ENCODE measurements at places on chromosomes 4 and X. TPM values are rescaled to one million over a fixed set of nuclear protein-coding genes. Genes with fewer than 3 reads are reported as not detected.

DNA sequence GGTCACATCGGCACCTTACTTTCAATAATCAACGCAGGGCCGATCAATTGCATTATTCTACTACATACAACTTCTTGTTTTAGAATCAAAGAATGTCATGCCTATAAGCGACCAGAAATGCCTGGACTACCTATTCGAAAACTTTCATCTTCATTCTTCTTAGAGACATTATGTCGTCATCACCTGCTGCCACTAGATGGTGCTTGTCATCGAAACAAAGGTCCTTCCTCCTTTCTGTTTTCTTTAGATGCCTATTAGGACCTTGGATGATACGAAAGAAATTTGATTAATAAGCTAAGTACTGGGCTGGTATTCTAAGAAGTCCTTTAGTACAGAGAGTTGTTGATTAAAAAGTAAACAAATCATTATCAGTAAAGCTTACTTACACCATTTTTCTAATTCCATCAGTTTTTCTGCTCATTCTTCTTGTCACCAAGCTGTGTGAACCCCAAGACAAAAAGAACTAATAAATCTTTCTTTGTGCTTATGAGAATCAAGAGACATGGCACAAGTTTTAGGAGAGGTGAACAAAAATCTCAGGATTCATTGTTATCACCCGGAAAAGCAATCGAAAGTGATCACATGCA is 154.5 kb upstream of the SLC4A4 start:
- DNase-seq: no peak

DNA sequence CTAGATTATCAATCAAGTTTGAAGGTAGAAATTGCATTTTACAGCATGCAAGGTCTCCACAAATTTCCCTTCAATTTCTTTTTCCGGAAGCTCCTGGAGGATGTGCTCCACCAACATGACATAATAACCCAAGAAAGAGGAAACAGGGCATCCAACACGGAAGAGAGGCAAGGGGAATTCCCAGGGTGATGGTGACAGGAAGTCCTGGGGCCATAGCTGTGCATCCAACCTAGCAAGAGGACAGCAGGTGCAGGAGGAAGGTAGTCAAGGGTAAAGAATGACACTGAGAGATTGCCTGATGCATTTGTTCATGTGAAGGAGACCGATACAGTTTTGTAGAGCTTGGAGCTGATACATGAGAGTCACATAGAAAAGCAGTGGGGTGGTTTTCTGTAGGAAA is 115.7 kb upstream of the LSM6 start:
- no peak for DNase-seq

DNA sequence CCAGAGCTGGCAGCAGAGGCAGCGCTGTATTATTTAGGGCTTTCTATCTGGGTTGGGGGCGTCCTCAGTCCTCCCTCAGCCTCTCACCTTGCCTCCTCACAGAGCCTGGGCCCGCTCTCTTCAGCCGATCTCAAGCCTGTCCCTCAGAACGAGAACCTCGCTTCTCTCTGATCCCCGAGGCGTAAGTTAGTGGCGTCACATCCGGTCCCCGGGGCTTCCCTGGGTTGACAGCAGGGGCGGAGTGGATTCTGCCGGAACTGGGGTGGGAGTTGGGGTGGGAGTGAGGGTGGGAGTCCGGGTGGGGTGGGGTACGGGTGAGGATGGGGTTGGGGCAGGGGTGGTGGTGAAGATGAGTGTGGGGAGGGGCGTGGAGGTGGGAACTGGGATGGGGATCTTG is at the start of gene MAGEA10:
MAGEA10 (minus strand) TSS at position 190 of the 397 bp plus-strand sequence. CDS start 2,957 bp downstream, outside the sequence.
- DNase-seq: no peak

GRCh38 chr4:159766241-159766640 is 663.4 kb downstream of the RAPGEF2 start:
- DNase-seq: no peak

DNA sequence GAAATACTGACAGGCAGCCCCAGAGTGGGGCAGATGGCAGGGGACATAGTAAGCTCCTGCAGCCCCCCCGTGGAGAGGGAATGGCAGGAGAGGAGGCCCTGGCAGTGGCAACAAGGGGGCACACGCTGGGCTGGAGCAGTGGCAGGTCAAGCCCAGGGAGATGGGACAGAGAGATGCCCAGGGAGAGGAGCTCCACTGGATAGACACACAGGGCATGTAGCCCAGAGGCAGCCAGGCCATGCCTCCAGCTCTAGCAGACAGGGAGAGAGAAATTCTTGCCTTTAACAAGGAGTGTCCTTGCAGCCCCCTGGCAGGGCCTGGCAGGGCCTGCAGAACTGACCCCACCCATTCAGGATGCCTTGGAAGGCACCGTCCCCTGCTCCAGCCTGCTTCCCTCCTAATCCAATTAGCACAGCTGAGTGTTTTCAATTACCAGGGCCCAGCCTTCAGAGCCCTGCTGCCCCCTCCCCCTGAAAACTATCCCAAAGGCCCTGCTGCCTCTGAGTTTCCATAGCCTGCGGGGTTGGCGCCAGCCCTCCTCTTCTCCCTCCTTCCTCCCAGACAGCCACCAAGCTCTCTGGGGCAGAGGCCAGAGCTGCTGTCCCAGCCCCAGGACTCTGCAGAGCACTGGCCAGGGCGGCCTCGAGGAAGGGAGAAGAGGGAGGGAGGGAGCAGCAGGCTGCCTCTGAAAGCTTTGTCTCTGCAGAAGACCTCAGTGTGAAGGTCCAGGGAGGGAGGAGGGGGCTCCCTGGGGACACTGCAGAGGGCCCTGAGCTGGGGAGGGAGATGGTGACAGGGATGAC is 12.5 kb downstream of the L1CAM start:
- no peak for DNase-seq

DNA sequence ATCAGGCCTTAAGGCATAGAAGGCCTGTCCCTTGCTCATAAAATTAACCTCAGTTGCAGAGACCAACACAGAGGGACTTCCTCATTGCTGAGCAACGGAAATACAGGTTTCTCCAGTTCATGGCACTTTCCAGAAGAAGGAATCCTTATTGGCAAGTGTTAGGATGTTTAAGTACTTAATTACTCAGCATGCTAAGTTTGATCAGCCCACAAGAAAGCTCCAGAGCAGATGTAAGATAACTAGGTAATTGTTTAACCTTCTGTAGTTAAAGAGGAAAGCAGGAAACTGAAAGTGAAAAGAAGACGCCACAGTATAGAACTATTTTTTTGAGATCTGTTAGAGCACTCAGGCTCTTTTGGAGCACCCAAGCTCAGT is 33.5 kb downstream of the SMS start:
- no peak for DNase-seq

- no peak for DNase-seq
These were observed 2.4 kb downstream of the PDLIM3 start for GRCh38 chr4:185532795-185533324.

DNA sequence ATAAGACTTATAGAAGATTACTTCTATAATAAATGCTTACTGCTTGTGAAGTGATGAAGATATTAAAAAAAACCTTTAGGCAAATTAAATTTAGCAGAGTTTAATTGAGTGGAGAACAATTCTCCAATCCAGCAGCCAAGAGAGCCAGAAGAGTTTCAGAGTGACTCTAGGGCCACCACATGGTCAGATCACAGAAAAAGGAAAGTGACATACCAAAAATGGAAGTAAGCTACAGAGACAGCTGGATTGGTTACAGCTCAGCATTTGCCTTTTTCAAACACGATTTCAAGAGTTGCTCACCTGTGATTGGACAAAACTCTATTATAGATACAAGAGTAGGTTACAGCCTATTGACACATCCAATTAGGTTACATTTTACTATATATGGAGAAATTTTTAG is 79.0 kb upstream of the TRAM1L1 start:
- no peak for DNase-seq

DNA sequence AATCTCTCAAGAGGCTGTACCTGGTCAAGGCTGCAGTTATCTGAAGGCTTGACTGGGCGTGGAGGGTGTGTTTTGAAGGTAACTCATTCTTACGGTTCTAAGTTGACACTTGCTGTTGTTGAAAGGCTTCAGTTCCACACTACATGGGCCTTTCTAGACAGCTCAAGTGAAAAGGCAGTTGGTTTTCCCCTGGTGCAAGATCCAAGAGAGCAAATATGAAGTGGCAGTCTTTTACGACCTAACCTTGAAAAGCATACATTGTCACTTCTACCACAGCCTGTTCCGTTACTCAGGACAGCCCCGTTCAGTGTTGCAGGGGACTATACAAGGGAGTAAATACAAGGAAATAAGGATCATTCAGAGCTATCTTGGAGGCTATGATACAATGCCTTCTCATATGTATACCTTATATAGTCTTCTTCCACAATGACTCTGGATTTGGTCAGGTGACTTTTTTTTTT is 46.2 kb downstream of the PDS5A start:
- DNase-seq: no peak

- DNase-seq: no peak
These were observed 1.2 kb upstream of the FGFBP2 start for GRCh38 chr4:15964159-15964558.

- no peak for DNase-seq
These were observed 70.5 kb upstream of the ESX1 start for GRCh38 chrX:104325213-104325585.

GRCh38 chr4:110184791-110185155 is 13.6 kb downstream of the ELOVL6 start:
- no peak for DNase-seq

DNA sequence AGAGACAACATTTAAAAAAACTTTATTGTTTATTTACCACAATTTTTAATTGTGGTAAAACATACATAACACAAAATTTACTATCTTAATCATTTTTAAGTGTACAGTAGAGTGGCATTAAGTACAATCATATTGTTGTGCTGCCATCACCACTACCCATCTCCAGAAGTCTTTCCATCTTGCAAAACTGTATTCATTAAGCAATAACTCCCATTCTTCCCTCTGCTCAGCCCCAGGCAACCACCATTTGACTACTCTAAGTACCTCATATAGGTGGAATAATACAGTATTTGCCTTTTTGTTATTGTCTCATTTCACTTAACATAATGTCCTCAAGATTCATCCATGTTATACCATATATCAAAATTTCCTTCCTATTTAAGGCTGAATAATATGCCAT is 12.8 kb upstream of the FAM47E start:
- DNase-seq: no peak

- DNase-seq: no peak
These were observed 35.9 kb downstream of the HPGDS start for GRCh38 chr4:94306713-94307112.

GRCh38 chrX:44997282-44997812 is 124.4 kb downstream of the KDM6A start:
- DNase-seq: no peak

GRCh38 chr4:54695788-54696187 is 38.0 kb downstream of the KIT start:
- no peak for DNase-seq

DNA sequence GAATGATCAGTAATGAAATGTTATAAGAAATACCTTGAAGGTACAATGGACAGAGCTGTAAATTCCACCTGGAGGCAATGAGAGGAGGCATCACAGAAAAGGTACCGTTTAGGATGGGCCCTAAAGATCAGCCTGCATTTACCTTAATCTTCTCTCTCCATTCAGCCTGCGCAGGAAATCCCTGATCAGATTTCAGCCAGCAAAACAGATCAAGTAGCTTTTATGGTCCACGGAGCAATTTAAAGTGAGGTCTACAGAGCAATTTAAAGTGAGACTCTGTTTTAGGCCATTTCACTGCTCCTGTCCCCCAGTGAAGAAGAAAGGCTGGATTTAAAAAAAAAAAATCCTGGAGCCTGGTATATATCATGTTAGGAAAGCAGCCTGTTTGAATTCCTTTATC is 195.1 kb upstream of the VCX start:
- DNase-seq: no peak

- no peak for DNase-seq
These were observed 46.9 kb downstream of the ATP10D start for GRCh38 chr4:47531954-47532321.

- DNase-seq: no peak
These were observed 28.6 kb downstream of the AMER1 start for GRCh38 chrX:64176876-64177275.

DNA sequence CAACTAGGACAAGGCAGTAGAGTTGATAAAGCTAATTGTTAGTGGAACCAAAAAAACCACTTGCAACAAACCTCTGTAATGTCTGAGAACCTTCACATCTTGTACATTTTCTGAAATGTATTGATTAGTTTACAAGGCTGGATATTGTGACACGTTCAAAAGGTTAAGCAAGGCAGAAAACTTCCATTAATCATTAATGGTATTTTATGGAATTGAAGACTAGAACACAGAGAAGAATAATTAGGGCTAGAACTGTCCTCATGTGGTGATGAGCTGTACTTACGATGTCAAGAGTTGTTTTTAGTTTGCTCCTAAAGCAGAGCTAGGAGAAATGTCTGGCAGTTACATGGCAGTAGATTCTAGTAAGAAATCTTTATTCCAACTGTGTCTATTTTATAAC is 12.3 kb downstream of the GC start:
- no peak for DNase-seq

DNA sequence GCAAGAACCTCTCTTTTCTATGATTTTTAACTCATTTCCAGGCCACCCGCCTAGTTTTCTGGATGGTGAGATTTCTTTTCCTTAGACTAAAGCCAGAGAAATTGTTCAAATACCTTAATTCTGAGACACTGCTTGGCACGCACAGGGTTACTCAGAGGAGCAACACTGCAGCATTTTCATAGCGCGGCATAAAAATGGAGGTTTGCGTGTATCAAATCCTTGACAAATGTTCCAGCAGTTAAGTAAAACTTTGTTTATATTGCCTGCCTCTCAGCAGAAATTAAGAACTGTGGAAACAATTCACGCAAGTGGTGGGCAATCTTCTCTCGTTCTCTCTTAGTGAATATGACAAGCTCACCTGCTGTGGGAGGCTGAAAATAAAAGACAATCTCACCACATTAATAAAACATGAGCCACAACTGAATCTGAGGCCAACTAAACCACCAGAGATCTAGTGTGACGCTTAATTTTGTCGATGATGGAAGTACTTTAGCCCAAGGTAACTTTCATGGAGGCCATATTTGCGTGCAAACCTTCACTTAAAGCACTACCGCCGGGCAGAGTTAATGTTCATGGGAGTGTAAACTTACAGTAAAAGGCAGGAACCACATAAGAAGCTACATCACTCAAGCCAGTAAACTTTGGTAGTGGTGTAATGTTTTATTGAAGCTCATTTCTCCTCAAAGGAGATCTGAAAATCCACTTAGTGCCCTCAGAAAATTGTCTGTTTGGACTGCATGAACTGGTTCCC is 894.8 kb upstream of the EPHA5 start:
- no peak for DNase-seq

- no peak for DNase-seq
These were observed 73.2 kb downstream of the RASL11B start for GRCh38 chr4:52935317-52935716.

- DNase-seq: no peak
These were observed 31.9 kb downstream of the CPEB2 start for GRCh38 chr4:15034071-15034764.

Gene TMEM144
- 1.9 TPM for total RNA-seq

Gene FANCB
- 0.11 TPM for total RNA-seq

Gene PPEF2
- total RNA-seq: not detected

Gene MAOA
- total RNA-seq: 40.0 TPM

Gene SPIN4
- 0.32 TPM for total RNA-seq

Gene SOX3
- not detected for total RNA-seq

Gene HNRNPD
- 82.0 TPM for total RNA-seq

Gene ADAM29
- total RNA-seq: not detected

Gene MTMR8
- total RNA-seq: 0.25 TPM

Data from psoas muscle (tissue), 8 donors.